GM12878 (cell line): ENCODE measurements at places on chromosomes 2 and 18. TPM values are rescaled to one million over a fixed set of nuclear protein-coding genes. Genes with fewer than 3 reads are reported as not detected.

The KANSL1L gene
- 4.3 and 4.5 TPM in 2 replicates for total RNA-seq

The LINC00305 gene
- total RNA-seq = not detected in 2 replicates

DNA sequence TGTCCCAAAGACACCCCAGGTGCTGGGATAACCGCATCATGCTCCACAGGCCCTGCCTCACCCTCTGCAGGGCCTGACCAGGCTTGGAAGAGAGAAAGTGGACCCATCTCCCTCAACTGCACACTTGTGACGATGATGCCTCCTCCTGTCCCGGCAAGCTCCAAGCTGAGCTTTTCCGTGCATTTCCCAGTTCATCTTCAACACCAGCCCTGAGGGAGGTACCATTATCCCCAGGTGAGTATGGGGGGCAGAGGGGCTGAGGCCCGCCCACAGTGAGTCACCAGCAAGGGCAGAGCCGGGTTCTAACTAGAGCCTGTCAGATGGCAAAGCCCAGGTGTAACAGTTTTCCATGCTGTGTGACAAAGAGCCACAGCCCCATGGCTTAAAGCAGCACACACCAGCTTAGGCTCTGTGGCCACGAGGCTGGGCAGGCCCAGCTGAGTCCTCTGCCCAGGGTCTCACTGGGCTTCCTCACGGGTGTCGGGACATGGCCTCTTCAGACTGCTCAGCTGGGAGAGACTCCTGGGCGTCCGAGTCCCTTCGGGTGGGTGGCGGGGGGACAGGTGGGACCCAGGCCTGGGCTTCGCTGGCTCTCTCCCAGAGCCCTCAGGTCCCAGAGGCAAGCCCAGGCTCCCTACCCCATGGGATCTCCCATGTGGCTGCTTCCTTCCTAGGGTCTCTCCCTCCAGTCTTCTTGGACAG, 108.4 kb upstream of the OTOS start:
- DNase-seq = no peak

GRCh38 chr18:77361382-77361781, 111.7 kb downstream of the GALR1 start:
- DNase-seq = no peak

GRCh38 chr18:59881728-59882656, 17.8 kb upstream of the PMAIP1 start:
- DNase-seq = no peak

- no peak for DNase-seq
Measured at GRCh38 chr2:204183608-204184007, 247.0 kb downstream of the ICOS start.

- DNase-seq = peak; percentile 53
Measured at GRCh38 chr2:41896186-41896846, 151.5 kb upstream of the PKDCC start.

DNA sequence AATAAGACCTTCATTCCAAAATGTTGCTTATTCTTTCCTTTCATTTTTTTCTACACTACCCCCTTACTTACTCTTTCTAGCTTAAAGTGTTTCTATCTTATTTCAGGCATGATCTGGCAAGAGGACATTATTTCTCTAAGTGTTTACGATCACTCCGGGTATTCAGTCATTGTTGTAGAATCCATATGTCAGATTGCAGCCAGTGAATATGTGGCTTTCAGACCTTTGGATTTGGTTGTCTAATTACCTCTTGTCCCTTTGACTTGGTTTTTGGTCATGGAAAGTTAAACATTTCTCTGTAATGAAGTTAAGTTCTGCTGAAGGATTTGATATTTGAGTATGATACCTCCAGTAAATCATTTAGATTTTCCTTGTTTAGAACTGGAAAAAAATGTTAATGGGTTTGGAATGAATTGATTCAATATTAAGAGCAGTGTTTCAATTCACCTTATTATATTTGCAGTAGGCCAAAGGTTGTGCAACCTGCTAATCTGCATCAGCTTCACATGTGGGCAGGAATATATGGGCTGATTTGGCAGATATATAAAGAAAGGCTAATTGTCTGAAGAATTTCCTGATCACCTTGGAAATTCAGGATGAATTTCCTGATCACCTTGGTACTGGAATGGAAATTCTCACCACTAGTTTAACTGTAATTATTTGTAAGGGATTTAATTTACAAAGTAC, 154.9 kb downstream of the PRPF40A start:
- DNase-seq = no peak

- no peak for DNase-seq
Measured at GRCh38 chr2:42775810-42776209, 11.9 kb upstream of the OXER1 start.
